A172 (cell line): ENCODE measurements at places on chromosomes 7 and 10.

DNA sequence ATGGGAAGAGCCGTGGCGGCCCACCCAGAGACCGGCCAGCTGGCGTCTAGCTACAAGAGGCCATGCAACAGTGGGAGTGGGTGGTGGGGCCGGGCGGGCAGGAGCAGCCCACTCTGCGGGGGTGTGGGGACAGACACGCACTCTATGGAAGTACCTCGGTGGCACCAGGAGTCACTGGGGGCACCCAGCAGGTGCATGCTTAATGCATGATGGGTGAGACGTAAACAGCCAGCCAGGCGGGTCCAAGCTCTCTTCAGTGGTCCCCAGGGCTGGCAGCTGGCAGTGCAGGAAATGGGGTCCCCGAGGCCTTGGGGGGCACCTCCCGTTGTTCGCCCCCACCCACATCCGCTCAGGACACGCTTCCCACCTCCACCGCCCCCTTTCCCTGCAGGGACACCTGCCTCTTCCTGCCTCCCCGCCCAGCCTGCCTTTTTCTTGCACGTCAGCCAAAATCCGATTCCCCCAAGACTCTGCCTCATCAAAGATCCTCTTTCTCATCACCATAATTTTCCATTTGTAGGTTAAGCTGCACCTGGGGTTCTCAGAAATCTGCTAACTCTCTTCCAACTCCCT lies 22.6 kb upstream of the PSMG3 start:
- no peak for DNase-seq

DNA sequence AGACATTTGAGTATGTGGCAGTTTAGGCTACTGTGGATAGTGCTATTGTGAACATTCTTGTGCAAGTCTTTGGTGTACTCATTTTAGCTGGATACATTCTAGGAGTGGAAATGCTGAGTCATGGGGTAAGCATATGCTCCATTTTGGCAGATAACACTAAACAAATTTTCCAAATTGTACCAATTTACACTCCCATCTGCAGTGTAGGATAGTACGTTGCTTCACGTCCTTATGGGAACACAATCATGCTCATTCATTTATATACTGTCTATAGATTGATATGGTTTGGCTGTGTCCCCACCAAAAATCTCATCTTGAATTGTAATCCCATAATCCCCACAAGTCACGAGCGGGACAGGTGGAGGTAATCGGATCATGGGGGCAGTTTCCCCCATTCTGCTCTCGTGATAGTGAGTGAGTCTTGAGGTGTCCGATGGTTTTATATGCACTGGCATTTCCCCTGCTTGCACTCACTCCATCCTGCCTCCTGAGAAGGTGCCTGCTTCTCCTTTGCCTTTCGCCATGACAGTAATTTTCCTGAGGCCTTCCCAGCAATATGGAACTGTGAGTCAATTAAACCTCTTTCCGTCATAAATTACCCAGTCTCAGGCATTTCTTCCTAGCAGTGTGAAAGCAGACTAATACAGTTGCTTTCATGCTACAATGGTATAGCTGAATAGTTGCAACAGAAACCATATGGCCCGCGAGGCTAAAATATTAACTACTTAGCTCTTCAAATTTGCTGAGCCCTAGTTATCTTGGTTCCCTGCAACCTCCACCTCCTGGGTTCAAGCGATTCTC lies 25.6 kb downstream of the RNF216 start:
- no peak for DNase-seq

- no peak for DNase-seq
These were observed 97.7 kb downstream of the PARD3 start for GRCh38 chr10:34717429-34717828.

GRCh38 chr7:145481985-145482384 lies 634.6 kb upstream of the CNTNAP2 start:
- DNase-seq = no peak

DNA sequence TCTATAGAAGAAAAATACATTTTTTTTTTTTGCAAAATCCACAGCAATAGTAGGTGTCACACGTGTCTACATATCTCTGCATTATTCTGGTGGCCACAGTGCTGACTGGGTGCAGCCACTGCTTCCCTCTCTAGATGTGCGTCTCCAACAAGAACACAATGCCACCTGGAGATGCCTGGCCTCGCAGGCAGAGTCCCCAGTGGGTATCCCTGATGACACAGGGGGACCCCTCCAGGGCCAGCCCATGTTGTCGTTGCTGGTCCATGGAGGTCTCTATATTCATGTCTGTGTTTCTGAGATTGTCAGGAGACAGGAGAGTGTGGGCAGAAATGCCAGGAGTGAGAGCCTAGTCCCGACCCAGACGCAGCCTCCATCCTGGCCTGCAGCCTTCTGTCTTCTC lies 345.9 kb upstream of the SHH start:
- no peak for DNase-seq

DNA sequence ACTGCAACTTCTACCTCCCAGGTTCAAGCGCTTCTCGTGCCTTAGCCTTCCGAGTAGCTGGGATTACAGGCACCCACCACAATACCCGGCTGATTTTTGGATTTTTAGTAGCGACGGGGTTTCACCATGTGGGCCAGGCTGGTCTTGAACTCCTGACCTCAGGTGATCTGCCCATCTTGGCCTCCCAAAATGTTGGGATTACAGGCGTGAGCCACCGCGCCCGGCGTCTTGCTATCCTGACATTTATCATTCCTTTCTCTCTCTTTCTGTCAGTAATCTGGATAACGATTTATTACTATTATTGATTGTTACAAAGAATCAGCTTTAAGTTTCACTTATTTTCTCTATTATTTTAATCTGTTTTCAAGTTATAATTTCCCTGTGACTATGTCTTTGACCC lies 548.4 kb downstream of the CNTNAP2 start:
- DNase-seq = no peak

- DNase-seq = no peak
These were observed 61.0 kb downstream of the ARHGAP12 start for GRCh38 chr10:31867646-31868045.

GRCh38 chr7:106167439-106168136 lies 55.5 kb upstream of the SYPL1 start:
- DNase-seq = no peak

GRCh38 chr7:77544518-77544917 lies 7.4 kb downstream of the PTPN12 start:
- no peak for DNase-seq

GRCh38 chr7:129351320-129351719 lies 82.9 kb upstream of the STRIP2 start:
- DNase-seq = no peak

DNA sequence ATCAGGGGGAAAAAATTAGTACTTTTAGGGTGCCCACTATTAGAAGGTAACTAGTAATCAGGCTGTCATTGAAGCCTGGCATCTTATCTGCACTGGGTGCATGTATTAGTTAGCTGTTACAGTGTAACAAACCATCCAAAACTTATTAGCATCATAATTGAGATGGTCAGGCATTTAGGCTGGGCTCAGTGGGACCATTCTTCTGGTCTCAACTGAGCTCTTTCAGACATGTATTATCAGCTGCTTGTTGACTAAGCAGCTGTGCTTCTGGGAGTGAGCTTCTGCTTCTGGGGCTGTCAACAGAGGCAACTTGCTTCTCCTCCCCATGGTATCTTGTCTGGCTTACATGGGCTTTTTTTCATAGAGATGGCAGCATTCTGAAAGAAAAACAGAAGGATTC lies 154.0 kb upstream of the ZNF92 start:
- DNase-seq = no peak

GRCh38 chr10:32171204-32171603 lies 115.0 kb upstream of the KIF5B start:
- DNase-seq = no peak
